ENCODE measurements at places on chromosomes 3 and 15.

DNA sequence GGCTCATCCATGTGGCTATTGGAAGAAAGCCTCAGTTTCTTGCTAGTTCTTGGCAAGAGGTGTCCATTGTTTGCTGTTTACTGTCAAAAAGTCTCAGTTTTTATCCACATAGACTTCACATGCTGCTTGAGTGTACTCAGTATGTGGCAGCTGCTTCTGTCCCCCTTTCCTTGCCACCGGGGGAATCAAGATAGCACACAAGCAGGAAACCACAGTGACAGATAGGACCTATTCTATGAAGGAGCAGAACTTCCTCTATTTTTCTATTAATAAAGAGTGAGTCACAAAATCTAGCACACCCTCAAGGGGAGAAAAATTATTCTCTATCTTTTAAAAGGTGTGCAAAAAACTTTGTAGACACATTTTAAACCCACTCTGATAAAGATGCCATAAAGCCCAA lies 121.4 kb upstream of the GMNC start:
- no peak for DNase-seq

DNA sequence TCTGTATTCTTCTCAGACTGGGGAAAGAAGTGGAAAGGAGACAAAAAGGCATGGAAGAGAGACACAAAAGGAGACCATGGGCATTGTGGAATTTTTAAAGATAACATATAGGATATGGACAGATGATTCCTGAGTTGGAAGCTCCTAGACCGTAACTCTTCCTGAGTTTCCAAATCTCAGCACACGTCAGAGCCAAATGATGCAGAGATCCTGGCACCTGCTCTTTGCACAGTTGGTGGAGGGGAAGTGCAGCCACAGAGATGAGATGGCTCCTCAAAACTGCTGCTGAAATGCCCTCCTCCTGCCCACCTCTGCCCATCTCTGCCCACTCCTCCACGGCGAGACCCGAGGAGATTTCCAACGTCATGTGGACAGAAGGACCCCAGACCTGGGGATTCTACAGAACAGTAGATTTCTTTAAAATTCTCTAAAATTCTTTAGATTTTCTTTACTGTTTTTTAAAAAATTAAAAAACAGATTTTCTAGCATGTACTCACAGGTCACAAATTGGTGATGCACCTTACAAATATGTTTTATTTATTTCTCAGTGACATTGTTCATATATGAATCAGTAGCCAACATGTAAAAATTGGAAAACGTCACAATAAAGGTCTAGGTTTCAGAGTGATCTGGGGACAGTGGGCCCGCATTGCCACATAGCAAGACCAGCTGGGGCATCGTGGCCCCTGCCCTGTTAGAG lies 8.1 kb downstream of the CPN2 start:
- DNase-seq: no peak

DNA sequence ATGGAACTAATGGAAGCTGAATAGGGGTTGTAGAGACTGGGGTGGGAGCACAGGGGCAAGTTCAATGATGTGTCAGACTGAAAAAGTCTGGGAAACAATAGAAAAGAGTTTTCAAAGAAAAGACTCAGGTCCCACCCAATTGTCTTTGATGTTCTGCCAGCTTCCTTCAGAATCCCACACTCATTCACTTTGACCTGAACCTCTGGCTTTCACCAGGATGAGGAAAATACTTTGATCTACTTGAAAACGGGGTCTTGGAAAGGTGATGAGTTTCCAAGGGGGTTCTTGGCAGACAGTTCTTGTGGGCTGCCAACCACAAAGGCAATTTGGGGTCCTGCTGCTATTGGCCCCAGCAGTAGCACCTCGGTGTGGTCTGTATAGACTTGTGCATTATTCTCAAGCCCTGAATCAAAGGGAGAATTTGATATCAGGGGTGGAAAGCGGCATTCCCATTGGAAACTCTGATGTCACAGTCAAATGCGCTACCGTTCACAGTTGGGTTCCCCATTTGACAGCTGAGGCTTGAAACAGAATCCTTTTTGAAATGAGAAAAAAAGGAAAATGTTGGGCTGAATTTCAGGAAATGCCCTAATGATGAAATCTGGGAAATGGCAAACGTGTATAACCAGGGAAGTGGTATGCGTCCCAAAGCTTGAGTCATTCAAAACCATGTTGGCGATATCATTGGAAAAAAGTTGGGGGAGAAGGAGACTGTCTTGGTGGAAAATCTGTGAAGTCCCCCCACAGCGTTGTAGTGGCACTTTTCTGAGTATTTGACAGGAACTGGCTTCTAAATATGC lies 229.2 kb upstream of the LRTM1 start:
- no peak for DNase-seq

- peak; percentile 79 for DNase-seq
Observed at GRCh38 chr15:40873694-40874561, at the start of gene RHOV. RHOV (minus strand) TSS chr15:40874234; CDS start chr15:40874139, 95 bp downstream.

DNA sequence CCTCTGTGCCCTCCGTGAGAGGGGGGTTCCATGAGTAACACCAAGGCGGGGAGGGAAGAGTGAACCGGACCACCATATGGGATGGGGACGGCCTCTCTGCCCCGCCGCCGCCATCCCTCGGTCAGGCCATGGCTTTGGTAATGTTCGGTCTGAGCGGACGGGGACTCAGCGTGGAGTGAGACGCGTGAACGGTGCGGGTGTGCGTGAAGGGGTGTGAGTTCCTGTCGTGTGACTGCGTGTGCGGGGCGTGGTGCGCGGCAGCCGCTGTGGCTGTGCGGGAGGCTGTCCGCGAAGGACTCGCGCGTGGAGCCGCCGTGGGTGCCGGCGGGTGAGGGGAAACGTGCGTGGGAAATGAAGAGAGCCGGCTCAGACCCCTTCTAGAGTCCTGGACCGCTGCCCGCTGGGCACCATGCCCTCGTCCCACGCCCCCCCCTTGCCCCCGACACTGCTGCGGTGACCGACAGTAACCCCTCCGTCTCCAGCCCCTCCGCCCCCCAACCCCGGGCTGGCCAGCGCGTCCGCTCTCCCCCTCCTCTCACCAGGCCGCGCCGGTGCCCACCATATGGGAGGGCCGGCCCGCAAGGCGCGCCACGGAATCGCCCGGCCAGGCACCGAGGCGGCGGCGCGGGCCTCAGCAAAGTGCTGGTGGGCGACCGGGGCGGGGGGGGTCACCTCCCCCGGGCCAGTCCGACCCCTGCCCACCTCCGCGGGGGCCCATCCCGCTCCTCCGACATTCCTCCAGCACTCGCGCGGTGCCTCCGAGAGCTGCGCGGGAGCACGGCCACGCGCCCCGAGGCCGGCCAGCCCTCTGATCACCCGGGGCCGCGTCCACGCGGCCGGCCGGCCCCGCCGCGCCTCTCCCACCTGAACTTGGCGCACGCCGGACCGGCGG lies 589 bp downstream of the KLF15 start:
- DNase-seq: peak; percentile 64

GRCh38 chr15:91553196-91553854 lies 300.2 kb upstream of the SLCO3A1 start:
- no peak for DNase-seq

- no peak for DNase-seq
Observed at GRCh38 chr15:80246425-80246894, 5.6 kb downstream of the CTXND1 start.

DNA sequence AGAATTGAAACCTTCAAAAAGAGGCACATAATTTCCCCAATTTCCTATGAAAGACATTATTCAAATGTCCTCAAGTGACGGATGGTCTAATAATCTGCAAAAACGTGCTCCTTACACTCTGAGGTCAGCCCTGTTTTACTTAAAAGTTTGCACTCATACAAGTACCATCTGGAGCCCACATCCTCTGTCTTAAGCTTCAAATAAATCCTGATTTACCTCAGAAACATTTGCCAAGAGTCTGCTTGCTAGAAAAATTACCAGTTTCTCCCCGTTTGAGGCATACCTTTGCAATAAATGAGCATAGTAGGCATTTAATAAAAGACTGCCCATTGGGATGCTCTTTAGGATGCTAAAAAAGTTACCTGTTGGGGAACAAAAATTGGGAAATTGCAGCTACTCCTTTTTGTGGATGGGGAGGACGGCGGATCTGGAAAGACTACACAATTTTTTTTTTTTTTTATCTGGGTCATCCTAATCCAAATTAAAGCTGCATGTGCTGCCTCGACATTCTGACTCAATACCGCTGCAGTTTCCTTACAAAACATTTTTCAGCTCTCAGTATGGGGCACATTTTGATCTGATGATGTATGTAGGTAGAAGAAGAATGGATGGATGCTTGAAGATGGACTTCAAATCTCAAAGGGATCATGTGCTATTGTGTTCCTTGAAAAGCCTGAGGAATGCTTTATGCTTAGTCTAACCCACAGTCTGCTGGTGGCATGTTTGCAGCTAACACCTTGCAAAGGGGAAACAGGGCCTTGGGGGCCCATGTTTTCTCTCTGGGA lies 233.7 kb upstream of the ADAMTS9 start:
- no peak for DNase-seq

DNA sequence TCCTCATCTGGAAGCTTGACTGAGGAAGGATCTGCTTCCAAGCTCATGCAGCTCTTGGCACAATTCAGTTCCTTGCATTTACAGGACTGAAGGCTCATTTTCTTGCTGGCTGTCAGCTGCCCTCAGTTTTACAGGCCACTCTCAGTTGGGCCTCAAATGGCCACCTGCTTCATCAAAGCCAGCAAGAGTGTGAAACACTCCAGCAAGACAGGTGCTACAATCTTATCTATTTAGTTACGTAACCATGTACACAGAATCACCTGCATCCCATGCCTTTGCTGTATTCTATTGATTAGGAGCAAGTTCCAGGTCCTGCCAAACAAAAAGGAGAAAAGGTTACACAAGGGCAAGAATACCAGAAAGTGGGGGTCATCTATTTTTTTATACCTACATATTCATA lies 40.8 kb downstream of the RHCG start:
- DNase-seq: no peak

GRCh38 chr15:71570736-71571135 lies 239.6 kb upstream of the NR2E3 start:
- DNase-seq: no peak

DNA sequence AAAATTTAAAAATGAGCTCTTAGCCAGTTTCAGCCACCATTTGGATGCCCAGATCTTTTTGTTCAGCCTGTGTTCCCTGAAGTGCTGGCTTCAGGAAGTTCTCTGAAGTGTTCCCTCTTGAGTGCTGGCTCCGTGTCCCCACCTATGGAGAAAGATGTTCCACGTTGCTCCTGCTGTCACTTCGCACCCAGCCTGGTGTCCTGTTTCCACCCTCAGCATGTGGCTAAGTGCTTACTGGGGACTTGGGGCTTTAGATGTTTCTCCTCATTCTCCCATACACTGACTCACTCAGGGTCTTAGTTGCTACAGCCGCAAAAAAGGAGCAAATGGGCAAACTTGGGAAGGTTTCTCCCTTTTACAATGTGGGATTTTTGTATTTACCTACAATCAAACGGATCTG lies 16.6 kb downstream of the CHCHD6 start:
- DNase-seq: no peak

GRCh38 chr3:190716961-190717360 lies 145.5 kb downstream of the GMNC start:
- DNase-seq: no peak

- no peak for DNase-seq
Observed at GRCh38 chr15:100730129-100730528, 127.7 kb downstream of the ASB7 start.

- no peak for DNase-seq
Observed at GRCh38 chr15:60529332-60529731, 50.4 kb upstream of the ICE2 start.

DNA sequence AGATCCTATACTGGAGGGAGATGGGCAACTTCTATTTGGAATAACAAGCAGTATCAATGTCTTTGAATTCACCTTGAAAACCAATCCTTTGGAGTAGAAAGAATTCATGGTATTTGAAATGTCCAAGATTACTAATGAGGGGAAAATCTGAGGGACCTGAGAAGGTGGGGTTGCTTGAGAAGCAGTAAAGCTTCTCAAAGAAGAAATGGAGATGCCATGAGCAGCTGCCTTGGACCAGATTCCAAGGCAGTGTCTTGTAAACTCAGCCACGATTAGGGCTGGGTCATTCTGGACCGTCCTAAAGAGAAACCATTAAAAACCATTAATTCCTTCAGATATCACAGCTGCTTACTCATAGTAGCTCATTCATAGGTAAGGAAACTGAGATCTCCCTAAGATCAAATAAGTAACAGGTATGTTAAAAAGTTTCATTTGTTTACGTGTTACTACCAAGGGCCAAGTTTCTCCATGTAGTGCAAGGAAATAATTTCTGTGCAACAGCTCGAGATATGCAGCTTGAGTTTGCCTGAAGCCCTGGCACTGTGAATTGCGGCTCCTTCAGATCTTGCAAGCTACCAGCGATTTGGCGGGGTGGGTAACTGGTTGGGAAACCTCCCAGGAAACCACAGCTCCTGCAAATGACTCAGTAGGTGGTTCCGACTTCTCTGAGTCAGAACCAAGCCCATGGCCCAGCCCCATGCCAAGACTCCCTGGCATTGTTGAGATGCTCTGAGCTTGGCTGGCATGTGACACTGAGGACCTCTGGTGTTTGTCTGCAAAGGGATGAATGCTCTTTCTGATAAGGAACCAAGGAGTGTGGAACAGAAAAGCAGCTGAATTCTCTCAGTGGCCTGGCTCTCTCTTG lies 296.8 kb downstream of the RORA start:
- no peak for DNase-seq

DNA sequence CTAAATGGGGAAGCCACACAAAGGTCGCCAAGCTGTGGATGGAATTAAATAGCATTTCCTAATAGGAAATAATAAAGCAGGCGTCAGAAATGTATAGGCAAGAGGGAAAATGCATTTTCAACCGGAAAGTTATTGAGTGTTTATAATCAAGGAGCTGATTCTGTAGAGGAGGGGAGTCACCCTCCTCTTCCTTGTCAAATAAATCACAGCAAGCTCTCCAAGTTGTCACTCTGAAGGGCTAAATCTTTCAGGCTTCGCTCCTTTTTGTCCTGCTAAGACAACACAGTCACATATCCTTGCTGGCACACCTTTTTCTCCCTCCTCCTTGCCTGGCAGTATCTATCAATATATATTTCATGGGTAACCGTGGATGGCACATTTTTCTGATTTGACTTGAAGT lies 338.4 kb downstream of the SATB1 start:
- DNase-seq: peak; percentile 7

- no peak for DNase-seq
Observed at GRCh38 chr15:97791824-97792792, 168.4 kb upstream of the ARRDC4 start.

DNA sequence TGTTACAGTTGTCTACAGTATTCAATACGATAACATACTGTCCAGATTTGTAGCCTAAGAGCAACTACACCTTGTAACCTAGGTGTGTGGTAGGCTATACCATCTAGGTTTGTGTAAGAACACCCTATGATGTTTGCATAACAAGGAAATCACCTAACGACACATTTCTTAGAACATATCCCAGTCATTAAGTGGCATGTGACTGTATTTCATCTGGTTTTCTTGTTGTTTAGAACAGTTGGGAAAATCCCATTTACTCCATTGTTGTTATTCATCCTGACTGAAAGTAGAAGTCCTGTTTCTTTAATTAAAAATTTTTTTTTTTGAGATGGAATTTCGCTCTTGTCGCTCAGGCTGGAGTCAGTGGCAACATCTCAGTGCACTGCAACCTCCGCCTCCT lies 31.3 kb downstream of the LRRC28 start:
- no peak for DNase-seq

- DNase-seq: no peak
Observed at GRCh38 chr3:129378949-129379348, 49.5 kb downstream of the EFCAB12 start.
